ENCODE measurements at places on chromosomes 7 and 10.

DNA sequence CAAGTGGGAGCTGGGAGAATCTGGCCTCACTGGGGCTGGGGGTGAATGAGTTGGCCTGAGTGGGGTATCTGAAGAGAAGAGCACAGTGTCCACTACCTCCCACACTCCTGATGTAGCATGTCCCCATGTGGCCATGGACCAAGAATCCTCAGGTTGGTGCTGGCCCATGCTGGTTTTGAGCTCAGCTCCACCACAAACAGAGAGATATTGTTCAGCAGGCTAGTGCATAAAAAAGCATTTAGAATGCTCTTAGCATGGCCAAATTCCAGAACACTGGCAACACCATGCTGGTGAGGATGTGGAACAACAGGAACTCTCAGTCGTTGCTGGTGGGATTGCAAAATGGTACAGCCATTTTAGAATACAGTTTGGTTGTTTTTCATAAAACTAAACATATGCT, 61.4 kb downstream of the FRMPD2 start:
- no peak for DNase-seq

- no peak for DNase-seq
Measured at GRCh38 chr7:112800486-112800885, 10.3 kb upstream of the TMEM168 start.

GRCh38 chr7:83267141-83267631, 104.5 kb upstream of the PCLO start:
- DNase-seq, result no peak

GRCh38 chr7:93015779-93016481, 101.8 kb downstream of the SAMD9 start:
- no peak for DNase-seq

DNA sequence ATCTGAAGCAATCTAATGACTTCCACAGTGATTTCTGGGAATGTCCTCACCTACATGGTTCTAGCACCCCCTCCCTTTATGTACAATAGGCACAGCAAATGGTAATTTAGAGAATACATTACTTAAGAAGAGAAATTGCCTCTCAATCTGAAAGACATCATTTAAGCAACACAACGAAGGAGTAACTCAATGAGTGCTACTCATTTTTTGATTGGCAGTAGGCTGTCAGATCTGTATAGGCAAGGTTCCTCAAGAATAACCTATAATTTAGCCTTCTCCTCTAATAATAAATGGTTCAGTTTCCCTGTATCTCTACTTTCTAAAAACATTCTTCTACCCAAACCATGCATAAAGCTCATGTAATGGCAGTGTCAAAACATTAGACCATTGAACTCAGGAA, 30.6 kb upstream of the SEMA3C start:
- no peak for DNase-seq

GRCh38 chr7:19268737-19269136, 123.5 kb upstream of the FERD3L start:
- DNase-seq, result no peak

GRCh38 chr10:93095225-93095624, 21.5 kb downstream of the CYP26A1 start:
- no peak for DNase-seq

- no peak for DNase-seq
Measured at GRCh38 chr7:156673454-156673853, 32.9 kb downstream of the RNF32 start.

DNA sequence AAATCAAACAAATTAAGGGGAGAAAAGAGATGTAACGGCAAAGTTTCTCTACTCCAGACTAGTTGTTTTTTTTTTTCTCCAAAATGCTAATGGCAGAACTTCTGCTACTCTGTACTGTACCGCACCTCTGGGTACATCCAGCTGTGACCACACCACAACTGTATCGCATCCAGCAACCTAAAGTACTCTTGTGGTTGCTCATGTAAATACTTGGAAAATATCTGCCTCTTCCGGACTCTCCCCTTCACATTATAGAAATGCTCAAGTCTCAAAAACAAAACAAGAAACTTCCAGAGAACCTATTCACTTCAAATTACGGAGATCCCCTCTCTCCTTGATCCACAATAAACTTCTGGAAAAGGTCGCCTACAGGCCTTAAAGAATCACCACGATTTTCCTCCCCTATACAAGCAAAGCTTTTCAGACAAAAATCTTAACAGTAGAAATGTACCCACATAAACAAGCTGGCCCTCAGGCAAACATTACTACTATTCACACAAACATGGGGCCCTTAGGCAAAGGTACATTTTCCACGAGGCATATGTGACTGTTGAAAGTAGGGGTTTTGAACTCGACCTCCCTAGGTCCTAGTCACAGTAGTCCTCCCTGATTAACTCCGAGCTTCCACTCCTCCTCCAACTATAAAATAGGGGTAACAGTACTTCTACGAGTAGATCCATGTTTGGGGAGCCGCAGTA, 222.9 kb upstream of the MKLN1 start:
- peak; percentile 32 for DNase-seq

- DNase-seq, result no peak
Measured at GRCh38 chr7:101947899-101948298, 130.5 kb downstream of the CUX1 start.

DNA sequence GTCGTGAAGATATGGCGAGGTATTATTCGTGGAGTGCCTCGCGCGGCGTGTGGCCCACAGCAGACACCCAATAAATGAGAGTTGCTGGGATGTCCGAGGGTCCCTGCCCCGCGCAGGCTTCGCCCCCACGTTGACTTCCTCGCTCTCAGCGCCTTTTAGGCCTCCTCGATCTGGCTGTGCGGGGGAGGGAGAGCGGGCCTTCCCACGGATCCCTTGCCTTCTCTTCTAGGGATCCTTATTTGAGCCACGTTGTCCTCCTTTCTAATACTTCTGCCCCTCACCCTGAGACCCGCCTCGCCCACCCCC, 660 bp downstream of the VCL start:
- no peak for DNase-seq

- DNase-seq, result no peak
Measured at GRCh38 chr7:108724251-108725100, 154.8 kb downstream of the DNAJB9 start.

GRCh38 chr7:155815332-155816191, 3.3 kb upstream of the SHH start:
- peak; percentile 5 for DNase-seq

DNA sequence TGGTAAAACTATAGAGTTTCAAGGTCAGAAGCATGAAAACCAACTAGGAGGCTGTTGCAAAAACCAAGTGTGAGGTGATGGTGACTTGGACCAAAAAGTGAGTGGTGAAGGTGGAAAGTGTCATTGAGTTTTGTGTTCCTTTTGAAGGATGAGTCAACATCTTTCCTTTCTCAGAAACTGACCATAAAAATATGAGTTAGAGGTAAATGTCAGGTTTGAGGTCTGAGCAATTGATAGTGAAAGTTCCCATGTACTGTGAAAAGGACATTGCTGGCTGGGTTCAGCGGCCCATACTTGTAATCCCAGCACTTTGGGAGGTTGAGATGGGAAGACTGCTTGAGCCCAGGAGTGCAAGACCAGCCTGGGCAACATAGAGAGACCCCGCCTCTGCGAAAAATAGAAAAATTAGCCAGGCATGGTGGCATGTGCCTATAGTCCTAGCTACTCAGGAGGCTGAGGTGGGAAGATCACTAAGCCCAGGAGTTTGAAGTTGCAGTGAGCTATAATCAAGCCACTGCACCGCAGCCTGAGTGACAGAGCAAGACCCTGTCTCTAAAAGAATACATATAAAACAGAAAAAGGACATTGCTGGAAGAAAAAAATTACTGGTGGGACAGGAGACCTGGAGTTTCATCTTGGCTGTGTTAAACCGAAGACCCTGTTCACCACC, 89.3 kb upstream of the ARID5B start:
- DNase-seq, result no peak

DNA sequence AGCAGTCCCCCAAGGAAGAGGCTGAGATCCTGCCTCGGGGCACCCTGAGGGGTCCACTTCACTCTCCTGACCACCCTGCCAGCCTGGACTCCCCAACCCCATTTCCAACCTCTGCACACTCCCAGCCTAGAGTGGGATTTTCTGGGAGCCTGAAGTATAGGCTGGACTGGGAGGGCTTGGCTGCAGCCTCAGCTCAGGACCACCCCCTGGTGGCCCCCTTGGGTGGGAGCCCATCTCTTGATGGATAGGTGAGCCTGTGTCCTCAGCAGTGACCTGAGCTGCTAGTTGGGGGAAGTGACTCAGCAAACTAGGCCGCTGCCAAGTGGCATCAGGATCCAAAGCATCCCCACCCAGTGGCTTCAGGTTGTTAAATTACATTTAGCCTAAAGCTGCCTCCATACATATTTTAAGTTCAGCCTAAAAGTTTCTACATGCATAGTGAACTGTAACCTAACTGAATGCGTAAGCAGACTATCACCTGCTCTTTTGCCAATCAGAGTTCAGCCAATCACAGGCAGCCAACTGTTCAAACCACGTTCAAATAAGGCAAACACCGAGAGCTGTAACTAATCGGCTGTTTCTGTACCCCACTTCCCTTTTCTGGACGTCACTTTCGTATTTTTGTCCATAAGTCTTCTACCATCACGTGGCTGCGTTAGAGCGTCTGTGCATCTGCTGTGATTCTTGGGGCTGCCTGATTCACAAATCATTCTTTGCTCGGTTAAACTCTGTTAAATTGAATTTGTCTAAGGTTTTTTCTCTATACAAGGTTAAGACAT, 144.0 kb downstream of the PLPP4 start:
- DNase-seq, result no peak

DNA sequence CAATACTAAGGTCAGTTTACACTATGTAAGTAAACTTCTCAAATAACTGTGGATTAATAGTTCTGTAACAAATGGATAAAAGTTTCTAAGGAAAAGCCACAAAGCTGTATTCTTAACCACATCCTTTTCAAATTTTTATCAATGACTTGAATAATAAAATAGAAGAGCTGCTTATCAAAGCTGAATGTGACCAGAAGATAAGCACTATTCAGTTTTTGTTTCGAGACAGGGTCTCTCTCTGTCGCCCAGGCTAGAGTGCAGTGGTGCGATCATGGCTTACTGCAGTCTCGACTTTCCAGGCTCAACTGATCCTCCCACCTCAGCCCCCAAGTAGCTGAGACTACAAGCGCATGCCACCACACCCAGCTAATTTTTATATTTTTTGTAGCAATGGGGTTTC, 17.0 kb downstream of the UPF2 start:
- no peak for DNase-seq
